Activated T-cell treated with anti-CD3 and anti-CD28 coated beads, Interleukin-2, amount 50 U/mL, for 4 hours (primary cell): ENCODE measurements at places on chromosomes 12 and 14. TPM values are rescaled to one million over a fixed set of nuclear protein-coding genes. Genes with fewer than 3 reads are reported as not detected.

- DNase-seq, result no peak
Measured at GRCh38 chr12:11755302-11755930, 105.9 kb downstream of the ETV6 start.

The OR4E2 gene
- not detected for total RNA-seq

GRCh38 chr14:71729596-71729995, 202.6 kb upstream of the RGS6 start:
- no peak for DNase-seq

The KRT2 gene
- not detected for total RNA-seq

The KRT83 gene
- not detected for total RNA-seq

- DNase-seq, result no peak
Measured at GRCh38 chr12:79451365-79451764, 239.4 kb downstream of the PAWR start.

- no peak for DNase-seq
Measured at GRCh38 chr12:633731-634130, 29.5 kb downstream of the NINJ2 start.

DNA sequence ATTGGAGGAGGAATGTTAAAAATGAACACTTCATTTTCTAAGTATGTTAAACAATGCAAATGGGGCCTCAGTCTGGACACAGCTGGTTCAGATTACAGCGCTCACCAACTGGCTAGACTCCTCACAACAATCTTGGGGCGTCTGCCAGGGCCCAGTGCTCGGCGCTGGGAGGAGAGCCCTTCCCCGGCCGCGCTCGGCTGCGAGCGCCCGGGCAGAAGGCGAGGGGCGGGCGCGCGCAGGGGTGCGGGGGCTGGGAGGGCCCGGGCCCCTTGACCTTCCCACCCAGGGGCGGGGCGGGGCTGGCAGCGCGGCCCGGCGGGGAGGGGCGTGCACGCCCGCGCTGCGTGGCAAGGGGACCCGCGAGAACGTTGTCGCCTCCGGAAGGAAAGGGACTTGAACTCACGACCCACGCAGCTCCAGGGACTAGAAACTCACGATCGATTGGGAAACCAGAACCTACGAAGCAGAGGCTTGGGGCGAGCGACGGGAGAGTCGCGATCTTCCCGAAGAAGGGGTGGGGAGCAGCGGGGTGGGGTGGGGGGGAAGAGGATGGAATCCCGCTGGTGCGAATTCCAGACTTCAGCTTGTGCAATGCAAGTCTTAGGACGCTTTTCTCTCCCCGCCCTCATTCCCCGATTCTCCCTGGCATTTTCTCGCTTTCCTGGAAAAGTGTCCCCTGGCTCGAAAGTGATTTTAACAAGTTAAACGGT, at the start of gene FBLN5:
TSS of gene FBLN5 (minus strand) at position 220 of the 710 bp plus-strand sequence. CDS start 465 bp downstream, outside the sequence.
- peak; percentile 17 for DNase-seq

GRCh38 chr14:99166506-99166905, 105.5 kb downstream of the BCL11B start:
- no peak for DNase-seq

The IRAK3 gene
- total RNA-seq, result 0.18 TPM

The INHBC gene
- 0.15 TPM for total RNA-seq

The SLC8A3 gene
- 0.15 TPM for total RNA-seq

GRCh38 chr12:12207746-12208145, 59.1 kb downstream of the LRP6 start:
- DNase-seq, result no peak

GRCh38 chr14:63134801-63135200, 69.4 kb upstream of the RHOJ start:
- DNase-seq, result no peak

DNA sequence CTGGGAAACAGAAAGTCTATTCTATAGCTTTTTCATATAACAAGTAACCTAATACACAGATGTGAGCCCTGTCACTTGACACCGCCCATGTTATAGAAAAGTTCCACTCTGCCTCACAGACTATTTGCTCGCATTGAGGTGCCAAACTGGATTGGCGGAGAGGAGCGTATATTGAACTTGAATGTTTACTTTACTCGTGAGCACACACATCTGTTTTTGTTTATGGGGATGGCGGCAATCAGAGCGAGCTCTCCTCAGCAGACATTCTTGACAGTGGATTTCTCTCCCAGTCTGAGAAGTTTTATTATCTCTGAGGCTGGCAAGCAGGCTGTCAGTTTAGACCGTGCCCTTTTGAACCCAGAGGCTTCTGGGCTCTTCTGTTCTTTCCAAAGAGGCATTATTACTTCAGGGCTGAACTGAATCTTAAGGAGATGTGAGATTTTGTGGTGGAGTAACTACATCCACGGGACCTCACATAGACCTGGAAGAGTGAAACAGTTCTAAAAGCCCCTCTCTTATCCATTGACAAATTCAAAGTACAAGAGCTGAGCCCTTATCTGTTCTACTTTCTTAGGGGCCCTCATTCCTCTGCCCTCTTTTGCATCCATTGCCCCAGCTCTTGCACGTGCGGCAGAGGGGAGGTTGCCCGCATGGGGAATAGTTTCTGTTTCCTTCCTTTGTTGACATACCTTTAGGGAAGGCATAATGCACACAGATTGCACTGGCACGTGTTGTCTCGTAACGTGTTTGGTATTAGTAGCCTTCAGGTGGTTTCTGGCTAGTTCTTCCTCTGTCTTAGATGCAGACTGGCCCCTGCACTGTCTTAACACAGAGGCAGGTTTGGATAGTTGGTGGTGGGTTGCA, 68.2 kb downstream of the DRAM1 start:
- DNase-seq, result no peak

- DNase-seq, result no peak
Measured at GRCh38 chr12:124698211-124698997, 131.0 kb upstream of the NCOR2 start.

- no peak for DNase-seq
Measured at GRCh38 chr14:92532490-92533163, 19.0 kb downstream of the RIN3 start.
